Vagina (tissue), 2 donors: ENCODE measurements at places on chromosomes 3 and 15. TPM values are rescaled to one million over a fixed set of nuclear protein-coding genes. Genes with fewer than 3 reads are reported as not detected.

DNA sequence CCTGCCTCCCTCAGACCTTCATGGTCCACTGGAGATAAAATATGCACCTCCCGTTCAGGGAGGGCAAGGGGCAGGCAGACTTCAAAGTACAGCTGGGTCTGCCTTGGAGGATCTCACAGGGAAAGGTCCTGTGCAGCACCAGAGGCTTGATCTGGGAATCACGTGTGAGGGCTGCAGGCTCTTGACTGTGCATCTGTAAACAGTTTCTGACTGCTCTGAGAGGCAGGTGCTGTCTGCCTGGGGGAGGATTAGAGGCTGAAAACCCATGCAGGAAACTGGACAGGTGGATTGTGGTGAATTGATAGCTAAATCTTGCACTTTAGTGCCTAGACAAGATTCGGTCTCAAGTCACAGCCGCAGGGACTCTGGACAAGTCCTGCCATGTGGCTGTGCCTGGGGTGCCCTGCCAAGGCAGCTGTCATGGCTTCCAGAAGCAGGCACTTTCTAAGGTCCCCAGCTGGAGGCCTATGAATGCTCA, 239.3 kb downstream of the EPHB1 start:
- H3K27ac ChIP-seq: no peak overlapping the region
- no peaks in the 10 kb centered on the region for H3K4me1 ChIP-seq
- H3K27me3 ChIP-seq: no peaks in the 10 kb centered on the region
- H3K4me3 ChIP-seq: no peak overlapping the region

AADACL2 gene
- total RNA-seq: 0.49 TPM

DNA sequence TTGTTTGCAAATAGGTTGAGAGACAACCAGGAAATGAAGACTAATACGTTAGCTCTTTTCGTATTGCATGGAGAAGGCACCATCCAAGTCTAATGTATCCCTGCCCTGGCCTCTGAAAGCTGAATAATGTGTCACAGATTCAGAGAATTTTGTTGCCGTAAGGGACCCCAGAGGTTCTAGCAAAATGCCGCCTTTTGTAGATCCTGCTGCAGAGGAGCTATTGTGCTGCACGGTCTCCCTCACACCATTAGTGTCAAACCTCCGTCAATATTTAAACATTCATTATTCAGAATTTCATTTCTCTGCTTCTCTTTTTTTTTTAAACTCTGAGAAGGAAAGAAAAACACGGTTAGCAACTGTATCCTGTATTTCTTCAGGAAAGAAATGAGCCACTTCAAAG, 238.7 kb downstream of the EPHB1 start:
- no peak overlapping the region for H3K27ac ChIP-seq
- DNase-seq: no peak
- H3K4me1 ChIP-seq: no peaks in the 10 kb centered on the region
- no peaks in the 10 kb centered on the region for H3K36me3 ChIP-seq
- no peak overlapping the region for H3K4me3 ChIP-seq

GRCh38 chr15:82128401-82129148, 82.8 kb upstream of the MEX3B start:
- H3K27ac ChIP-seq: peak overlapping the region; percentile 33
- no peak for DNase-seq
- H3K36me3 ChIP-seq: no peaks in the 10 kb centered on the region
- H3K27me3 ChIP-seq: no peaks in the 10 kb centered on the region
- no peak overlapping the region for H3K4me3 ChIP-seq
- H3K4me1 ChIP-seq: peaks cover 9% of the 10 kb centered on the region

GRCh38 chr3:141089339-141090152, 38.4 kb downstream of the SPSB4 start:
- no peak overlapping the region for H3K27ac ChIP-seq
- DNase-seq: no peak

DNA sequence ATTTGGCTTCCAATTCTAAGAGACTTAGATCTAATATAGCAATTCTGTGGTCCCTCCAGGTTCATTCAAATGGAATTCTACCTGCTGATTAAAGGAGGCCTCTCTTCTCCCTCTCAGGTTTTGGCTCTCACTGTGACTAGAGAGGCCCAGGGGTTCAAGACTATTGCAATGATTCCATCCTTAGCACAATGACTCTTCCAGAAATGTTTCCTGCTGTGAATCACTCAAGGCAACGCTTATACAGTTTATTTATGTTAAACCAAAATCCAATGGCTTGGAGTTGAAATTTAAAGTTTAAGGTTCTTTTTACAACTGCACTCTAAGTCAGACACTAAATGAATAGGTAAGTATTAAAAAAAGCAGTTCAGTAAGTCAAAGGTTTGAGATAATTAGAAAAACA, 39.9 kb downstream of the IFT57 start:
- no peak for DNase-seq
- no peak overlapping the region for H3K4me3 ChIP-seq
- no peaks in the 10 kb centered on the region for H3K27me3 ChIP-seq
- no peak overlapping the region for H3K27ac ChIP-seq
- peaks cover 7% of the 10 kb centered on the region for H3K4me1 ChIP-seq

GRCh38 chr3:106715286-106715685, 662.0 kb upstream of the CCDC54 start:
- H3K4me3 ChIP-seq: no peak overlapping the region
- no peaks in the 10 kb centered on the region for H3K36me3 ChIP-seq
- H3K4me1 ChIP-seq: no peaks in the 10 kb centered on the region
- no peaks in the 10 kb centered on the region for H3K27me3 ChIP-seq
- no peak overlapping the region for H3K27ac ChIP-seq
- DNase-seq: no peak

- H3K27me3 ChIP-seq: no peaks in the 10 kb centered on the region
- H3K36me3 ChIP-seq: no peaks in the 10 kb centered on the region
- no peak overlapping the region for H3K27ac ChIP-seq
- no peak overlapping the region for H3K4me3 ChIP-seq
- DNase-seq: no peak
Measured at GRCh38 chr3:149243540-149243939, 21.9 kb upstream of the CP start.

GRCh38 chr15:35308802-35309201, 223.7 kb upstream of the NANOGP8 start:
- H3K4me1 ChIP-seq: peaks cover 52% of the 10 kb centered on the region
- no peak overlapping the region for H3K4me3 ChIP-seq
- no peak for DNase-seq
- H3K27ac ChIP-seq: peak overlapping the region; percentile 43
- no peaks in the 10 kb centered on the region for H3K27me3 ChIP-seq

DNA sequence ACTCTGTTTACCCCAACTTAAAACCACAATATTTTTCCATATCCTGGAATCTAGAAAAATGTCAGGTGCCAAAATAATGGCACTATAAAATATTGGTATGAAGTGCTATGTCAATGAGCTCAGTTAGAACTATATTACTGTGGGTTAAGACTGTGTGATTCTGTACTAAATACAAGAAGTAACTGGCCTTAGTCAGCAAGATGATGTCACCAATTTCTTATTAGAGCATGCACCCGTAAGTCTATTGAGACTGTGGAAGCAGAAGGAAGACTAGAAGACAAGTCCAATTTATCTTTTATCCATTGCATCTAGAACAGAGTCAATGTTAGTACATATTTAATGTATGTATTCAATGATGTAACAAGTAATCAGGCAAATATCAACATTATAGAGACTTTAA, 25.0 kb downstream of the LRRC58 start:
- no peak overlapping the region for H3K4me3 ChIP-seq
- H3K27ac ChIP-seq: no peak overlapping the region
- no peak for DNase-seq
- H3K36me3 ChIP-seq: peaks cover 14% of the 10 kb centered on the region
- no peaks in the 10 kb centered on the region for H3K4me1 ChIP-seq

GRCh38 chr3:139107424-139108252, 62.9 kb upstream of the PRR23C start:
- DNase-seq: peak; percentile 77
- no peaks in the 10 kb centered on the region for H3K36me3 ChIP-seq
- no peak overlapping the region for H3K4me3 ChIP-seq
- H3K27ac ChIP-seq: no peak overlapping the region
- H3K4me1 ChIP-seq: no peaks in the 10 kb centered on the region

ADAMTSL3 gene
- total RNA-seq: 4.2 TPM

IQCF5 gene
- not detected for total RNA-seq

DNA sequence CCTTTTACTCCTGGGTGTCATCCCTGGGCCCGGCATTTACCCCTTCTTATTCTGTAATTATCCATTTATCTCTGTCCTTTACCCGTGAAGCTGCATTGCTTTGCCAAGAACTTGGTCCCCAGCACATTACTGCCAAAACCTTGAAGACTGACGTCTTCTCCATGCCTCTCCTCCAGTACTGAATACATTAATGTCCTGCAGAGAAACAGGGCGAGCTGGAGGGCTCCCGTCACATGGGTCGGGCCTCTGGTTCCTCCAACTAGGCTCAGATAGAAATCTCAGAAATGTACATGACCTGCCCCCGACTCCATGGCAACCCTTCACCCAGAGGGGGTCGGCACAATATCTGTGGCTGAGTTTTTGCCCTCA, 445 bp downstream of the EFCAB12 start:
- peaks cover 17% of the 10 kb centered on the region for H3K4me1 ChIP-seq
- no peak for DNase-seq
- peak overlapping the region; percentile 51 for H3K4me3 ChIP-seq
- no peak overlapping the region for H3K27ac ChIP-seq

DNA sequence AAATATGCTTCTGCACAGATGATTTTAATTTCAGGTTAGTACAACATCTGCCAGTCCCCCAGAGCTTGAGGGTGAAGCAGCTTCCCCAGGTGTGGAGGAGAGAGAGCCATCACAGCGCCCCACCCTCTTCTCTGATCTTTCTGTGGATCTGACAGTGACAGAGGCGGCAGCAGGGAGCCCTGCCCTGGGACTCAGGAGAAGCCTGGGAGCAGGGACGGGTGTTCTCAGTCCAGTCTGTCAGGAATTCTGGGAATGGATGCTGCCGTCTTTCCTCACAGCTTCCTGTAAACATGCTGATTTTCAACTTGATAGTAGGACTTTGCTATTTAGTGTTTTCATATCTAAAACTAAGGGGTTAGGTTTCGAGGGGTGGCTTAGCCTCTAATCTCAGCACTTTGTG, 11.4 kb upstream of the RAB8B start:
- H3K36me3 ChIP-seq: no peaks in the 10 kb centered on the region
- H3K27ac ChIP-seq: no peak overlapping the region
- H3K4me1 ChIP-seq: no peaks in the 10 kb centered on the region

- H3K4me3 ChIP-seq: no peak overlapping the region
- no peak for DNase-seq
- H3K27ac ChIP-seq: peak overlapping the region; percentile 84
- peaks cover 65% of the 10 kb centered on the region for H3K4me1 ChIP-seq
- H3K36me3 ChIP-seq: no peaks in the 10 kb centered on the region
Measured at GRCh38 chr15:71330638-71331162, 215.4 kb downstream of the THSD4 start.

CFAP91 gene
- 4.2 TPM for total RNA-seq

GRCh38 chr3:196735751-196736150, 3.9 kb upstream of the PAK2 start:
- H3K4me3 ChIP-seq: no peak overlapping the region
- H3K27me3 ChIP-seq: no peaks in the 10 kb centered on the region
- no peaks in the 10 kb centered on the region for H3K4me1 ChIP-seq
- DNase-seq: no peak

RETNLB gene
- not detected for total RNA-seq

DNA sequence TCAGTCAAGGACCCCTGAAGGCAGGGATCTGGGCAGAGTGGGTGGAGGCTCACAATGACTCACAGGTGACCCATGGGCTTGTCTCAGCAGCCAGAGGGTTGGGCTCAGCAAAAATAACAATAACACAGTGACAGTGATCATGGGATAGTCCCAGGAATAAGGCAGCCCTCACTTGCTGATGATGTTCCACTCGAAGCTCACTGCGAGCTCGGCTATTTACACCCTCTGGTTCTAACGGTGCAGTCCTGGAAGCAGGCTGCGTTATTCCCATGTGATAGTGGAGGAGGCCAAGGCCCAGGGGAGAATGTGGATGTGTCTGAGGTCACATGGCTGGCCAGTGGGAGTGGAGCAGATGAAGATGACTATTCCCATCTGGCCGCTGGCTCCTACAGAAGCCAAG, 16.2 kb downstream of the CCDC33 start:
- no peaks in the 10 kb centered on the region for H3K36me3 ChIP-seq
- DNase-seq: no peak

- no peaks in the 10 kb centered on the region for H3K27me3 ChIP-seq
- no peak overlapping the region for H3K27ac ChIP-seq
- H3K4me3 ChIP-seq: no peak overlapping the region
- H3K4me1 ChIP-seq: no peaks in the 10 kb centered on the region
- DNase-seq: no peak
- no peaks in the 10 kb centered on the region for H3K36me3 ChIP-seq
Measured at GRCh38 chr15:90895571-90896117, 7.5 kb upstream of the MAN2A2 start.

BDH1 gene
- total RNA-seq: 30.2 TPM

HRG gene
- total RNA-seq: 0.25 TPM

DNA sequence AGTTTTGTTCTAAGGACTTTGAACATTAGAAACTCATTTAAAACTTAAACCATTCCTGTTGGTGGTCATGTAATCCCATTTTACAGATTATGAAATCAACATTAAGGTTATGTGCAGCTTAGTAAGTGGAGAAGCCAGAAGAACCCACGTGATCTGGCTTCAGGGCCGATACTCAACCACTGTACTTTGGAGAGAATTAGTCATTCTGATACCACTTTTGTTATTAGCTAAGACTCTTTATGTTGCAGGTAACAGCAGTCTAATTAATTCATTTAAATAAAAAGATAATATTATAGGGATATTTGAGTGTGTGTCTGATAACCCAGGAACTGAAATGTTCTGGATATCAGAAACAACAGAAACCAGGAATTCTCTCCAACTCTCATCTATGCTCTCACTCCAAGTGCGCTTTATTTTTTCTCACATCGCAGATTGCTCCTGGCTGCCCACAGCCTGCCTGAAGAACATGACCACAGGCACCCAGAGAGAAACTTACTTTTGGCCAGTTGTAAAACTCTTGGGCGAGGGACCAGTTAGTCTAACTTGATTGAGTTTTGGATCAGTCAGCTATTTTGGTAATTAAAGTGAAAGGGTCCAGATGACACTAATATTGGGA, 25.2 kb downstream of the UBE2E1 start:
- H3K4me3 ChIP-seq: no peak overlapping the region
- H3K27me3 ChIP-seq: no peaks in the 10 kb centered on the region
- no peak for DNase-seq
- H3K4me1 ChIP-seq: peaks cover 37% of the 10 kb centered on the region
- no peaks in the 10 kb centered on the region for H3K36me3 ChIP-seq

GRCh38 chr3:23161896-23162570, 41.1 kb upstream of the UBE2E2 start:
- no peak for DNase-seq
- no peak overlapping the region for H3K27ac ChIP-seq
- H3K4me3 ChIP-seq: no peak overlapping the region
